ENCODE measurements at places on chromosomes 2 and 18.
A peak's percentile ranks its signal among the peaks of the same experiment; 100 is the strongest.

GRCh38 chr2:29196792-29197788 lies 81.9 kb downstream of the CLIP4 start:
- DNase-seq, result peak; percentile 86

DNA sequence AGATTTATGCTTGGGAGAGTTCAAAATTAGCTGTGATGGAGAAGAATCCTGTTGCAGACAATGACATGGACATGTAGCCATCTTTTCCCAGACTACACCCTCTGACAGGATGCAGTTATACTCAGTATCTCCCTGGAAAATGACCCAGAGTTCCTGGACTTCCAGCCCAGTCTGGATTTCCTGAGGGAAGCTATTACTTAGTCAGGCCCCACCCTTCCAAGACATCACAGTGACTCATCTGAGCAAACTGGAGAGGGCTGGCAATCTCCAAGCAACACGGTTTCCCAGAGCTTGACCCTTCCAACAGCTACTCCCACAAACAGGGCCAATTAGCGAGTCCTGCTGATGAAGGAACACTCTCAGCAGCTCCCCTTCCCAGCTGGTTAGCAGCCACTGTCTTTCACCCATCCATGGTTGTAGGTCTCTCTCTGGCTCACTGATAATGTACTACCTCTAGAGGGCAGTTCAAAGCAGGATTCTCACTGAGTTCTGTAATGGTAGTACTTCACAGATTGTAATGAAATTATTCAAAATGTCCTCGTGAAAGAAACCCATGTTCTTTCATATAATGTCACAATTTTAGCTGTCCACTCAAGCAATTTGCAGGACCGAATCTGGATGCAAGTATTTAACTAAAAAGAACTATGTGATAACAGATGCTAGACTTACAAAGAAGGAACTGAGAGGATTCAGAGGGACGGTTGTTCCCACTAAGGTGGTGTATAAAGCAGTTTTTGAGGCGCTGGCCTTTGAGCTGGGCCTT lies 110.2 kb downstream of the MDH1 start:
- DNase-seq, result peak; percentile 51

DNA sequence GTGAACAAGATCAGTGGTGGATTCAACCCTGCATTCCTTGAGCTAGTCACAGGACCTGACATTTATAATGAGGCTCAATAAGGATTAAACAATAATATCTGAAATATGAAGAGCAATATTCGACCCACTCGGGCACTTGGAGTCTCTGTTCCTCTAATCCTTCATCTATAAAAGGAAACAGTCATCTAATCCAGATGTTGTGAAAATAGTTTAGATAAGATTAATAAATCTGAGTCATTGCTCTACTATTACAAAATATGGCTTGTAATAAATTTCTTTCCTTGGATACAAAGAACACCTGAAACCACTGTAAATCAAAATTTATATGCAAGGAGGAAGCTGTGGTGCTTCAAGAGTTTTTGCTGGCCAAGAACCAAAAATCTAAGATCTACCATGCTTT lies 846.9 kb upstream of the ACVR2A start:
- no peak for DNase-seq

GRCh38 chr2:74502147-74502719 lies 2.8 kb upstream of the LBX2 start:
- DNase-seq, result peak; percentile 33

GRCh38 chr2:97798416-97798815 lies 85.0 kb downstream of the ZAP70 start:
- DNase-seq, result no peak

DNA sequence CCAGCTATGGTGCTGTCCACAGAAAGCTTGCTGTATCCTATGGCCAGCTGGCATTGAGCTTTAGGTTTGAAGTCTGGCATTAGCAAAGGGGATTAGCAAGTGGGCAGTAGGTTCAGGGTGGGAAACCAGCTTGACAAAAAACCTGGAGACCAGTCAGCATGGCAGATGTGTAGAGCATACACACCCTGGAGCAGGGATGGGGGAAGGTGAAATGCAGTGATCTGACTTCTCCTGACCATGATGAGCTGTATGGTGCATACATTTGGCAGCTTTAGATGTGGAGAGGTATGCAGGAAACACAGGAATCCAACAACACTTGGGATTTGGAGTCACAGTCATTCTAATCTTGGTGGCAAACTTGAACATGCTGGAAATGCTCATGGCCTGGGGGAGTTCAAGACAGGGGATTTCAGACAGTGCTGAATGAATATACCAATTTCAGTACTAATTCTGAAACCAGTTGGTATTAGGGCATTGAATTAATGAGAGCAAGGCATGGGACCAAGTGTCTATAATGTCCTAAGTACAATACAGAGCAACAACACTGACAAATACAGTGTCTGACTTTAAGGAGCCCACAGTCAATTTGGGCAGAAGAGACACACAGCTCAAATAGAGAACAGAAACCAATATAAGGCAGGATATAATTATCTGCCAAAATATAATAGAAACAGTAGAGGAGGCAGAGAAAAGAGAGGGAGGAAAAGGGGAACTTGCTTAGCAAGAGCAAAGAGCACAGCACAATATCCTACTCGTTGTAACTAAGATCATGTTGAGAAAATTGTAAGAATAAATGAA lies 11.8 kb downstream of the ARHGAP15 start:
- DNase-seq, result peak; percentile 68

DNA sequence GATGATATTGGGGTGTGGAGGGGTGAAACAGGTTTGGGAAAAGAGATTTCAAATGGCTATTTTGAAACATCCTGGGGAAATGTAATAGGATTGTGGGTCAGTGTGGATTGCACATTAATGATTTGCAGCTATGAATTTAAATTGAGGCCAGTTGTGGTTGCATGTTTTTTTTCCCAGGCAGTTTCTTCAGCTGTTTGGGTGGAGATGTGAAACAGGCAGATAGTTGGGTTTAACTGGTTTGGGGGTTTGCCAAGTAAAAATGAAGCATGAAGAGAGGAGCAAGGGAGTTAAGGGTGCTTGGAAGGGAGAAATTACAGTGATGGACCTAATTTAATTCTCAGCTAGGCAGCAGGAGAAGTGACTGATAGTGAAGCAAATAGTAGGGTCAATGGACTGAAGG lies 16.8 kb downstream of the GPD2 start:
- DNase-seq, result no peak

DNA sequence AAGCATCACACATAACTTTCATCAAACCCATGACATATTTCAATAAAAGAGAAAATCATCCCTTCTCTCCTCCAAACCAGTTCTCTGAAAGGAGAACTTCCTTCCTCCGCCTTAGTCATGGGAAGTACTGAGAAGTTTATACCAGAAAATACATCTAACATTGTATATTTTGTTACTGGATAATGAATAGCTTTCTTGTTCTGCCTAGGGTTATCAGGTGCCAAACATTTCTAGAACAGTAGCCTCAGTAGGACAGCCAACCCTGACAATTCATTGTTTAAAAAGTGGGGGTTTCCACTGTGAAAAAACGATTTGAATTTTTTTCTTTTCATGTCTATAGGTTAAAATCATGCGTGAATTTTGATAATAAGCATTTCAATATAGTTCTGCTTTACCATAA lies 16.0 kb upstream of the DAW1 start:
- DNase-seq, result no peak

DNA sequence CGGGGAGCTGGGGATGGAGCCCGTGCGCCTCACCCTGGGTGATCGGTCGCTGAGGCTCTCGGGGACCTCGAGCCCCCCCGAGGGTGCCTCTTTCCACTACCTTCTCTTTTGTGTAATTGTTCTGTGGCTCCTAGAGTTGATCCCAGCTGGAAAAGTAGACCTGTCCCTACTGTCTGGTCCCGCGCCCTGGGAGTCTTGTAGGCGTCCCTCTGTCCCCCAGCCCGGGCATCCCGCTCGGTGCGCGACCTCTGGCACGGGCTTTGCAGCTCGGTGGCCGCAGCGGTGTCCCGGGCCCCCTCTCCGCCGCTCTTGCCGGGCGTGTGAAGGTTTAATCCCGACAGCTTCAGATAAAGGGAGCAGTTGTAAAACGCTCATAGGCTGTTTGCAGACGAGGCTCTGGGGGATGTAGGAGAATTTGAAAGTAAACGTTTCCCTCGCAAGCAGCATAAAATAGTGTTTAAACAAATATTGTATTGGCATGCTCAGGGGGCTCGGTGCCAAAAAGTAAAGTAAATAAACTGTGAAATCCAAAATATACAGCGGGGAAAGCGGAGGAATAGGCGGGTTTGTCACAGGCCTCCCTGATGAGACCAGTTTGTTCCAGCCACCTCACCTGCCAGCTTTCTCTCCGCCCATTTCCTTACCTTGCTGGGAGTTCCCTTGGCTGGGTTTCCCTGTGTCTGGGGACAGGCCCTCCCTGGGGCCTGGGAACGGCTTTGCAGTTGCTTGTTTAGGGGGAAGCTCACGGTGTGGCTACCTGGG lies 1.9 kb downstream of the GLI2 start:
- no peak for DNase-seq

GRCh38 chr2:10045561-10046355 lies 2.4 kb downstream of the KLF11 start:
- DNase-seq, result no peak

- DNase-seq, result no peak
These were observed 1310.8 kb upstream of the SLC39A10 start for GRCh38 chr2:194346193-194346592.

GRCh38 chr2:104862058-104862941 lies 8.4 kb downstream of the POU3F3 start:
- DNase-seq, result peak; percentile 65

GRCh38 chr18:63138436-63139340 lies 180.9 kb downstream of the BCL2 start:
- no peak for DNase-seq

GRCh38 chr18:13447621-13448334 lies 229.2 kb downstream of the LDLRAD4 start:
- DNase-seq, result no peak

GRCh38 chr2:164812378-164812777 lies 29.2 kb downstream of the COBLL1 start:
- DNase-seq, result no peak

- no peak for DNase-seq
These were observed 119.3 kb upstream of the ZSWIM2 start for GRCh38 chr2:186968277-186968676.

DNA sequence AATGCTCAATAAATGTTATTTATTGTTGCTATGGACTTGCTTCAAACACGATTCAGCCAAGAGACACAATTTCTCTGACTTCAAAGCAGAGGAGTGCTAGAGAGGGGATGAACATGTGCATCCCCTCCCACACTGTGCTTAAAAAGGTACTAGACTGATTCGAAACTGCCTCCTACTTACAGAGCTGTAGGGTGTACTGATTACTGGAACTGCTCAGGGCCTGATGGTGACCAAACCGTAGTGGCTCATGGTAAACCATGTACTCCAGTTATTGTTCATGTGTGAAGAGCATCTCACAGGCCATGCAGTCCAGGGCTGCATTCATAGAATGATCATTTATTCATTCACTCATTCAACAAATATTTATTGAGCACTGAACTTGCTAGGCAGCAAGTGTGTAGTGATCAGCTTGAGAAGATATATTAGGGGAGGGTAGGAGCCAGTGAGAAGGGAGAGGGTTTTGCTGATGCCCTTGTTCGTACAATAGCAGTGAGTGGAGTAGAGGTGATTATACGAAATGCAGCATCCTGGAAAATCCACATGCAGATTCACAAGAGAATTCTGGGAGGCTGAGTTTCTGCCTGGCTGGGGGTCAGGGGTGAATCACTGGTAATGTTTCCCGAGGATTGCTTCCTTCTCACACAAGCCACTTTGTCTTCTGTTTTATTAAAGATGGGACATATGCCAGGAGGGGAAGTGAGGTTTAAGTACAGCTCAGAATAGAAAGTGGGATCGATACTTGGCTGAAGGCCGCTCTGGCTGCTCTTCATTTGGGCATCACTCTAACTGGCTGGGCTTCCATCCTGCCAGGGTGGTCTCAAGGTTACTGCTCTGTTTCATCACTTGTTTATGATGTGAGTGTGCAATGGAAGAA lies 245.4 kb downstream of the RAD51AP2 start:
- no peak for DNase-seq

- no peak for DNase-seq
These were observed 18.4 kb downstream of the DNER start for GRCh38 chr2:229695961-229696360.

- DNase-seq, result no peak
These were observed 307.3 kb upstream of the CNTNAP5 start for GRCh38 chr2:123717636-123718334.

GRCh38 chr18:23662309-23663263 lies at the start of gene ANKRD29:
TSS of gene ANKRD29 (minus strand) at chr18:23662911. CDS start at chr18:23662730, 181 bp downstream.
- peak; percentile 46 for DNase-seq

DNA sequence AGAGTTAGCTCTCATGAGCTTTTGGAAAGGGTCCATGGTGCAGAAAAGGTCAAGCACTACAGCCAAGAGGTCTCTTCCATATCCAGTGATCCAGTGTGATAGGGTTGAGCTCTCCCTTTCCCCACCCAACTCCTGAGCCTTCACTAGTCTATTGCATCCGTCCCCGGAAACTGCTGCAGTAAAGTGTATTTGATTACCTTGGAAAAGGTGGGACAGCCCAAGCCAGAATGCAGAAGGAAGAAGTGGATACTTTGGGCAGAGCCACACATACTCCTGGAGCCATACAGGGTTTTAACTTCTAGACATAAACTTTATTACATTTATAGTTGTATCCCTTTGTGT lies 3.6 kb downstream of the PNKD start:
- DNase-seq, result no peak

GRCh38 chr2:40752796-40753195 lies 300.9 kb upstream of the SLC8A1 start:
- no peak for DNase-seq

- DNase-seq, result peak; percentile 38
These were observed 786 bp downstream of the TET3 start for GRCh38 chr2:73985308-73986084.

GRCh38 chr18:48808476-48808875 lies 142.3 kb downstream of the SMAD7 start:
- DNase-seq, result no peak

- peak; percentile 79 for DNase-seq
These were observed 1.0 kb downstream of the UBR3 start for GRCh38 chr2:169828141-169828811.

- peak; percentile 44 for DNase-seq
These were observed 62.6 kb upstream of the STK17B start for GRCh38 chr2:196233805-196234475.

All from common myeloid progenitor, CD34-positive (primary cell).